Transverse colon (tissue), 4 donors: ENCODE measurements at places on chromosomes 7 and 10. TPM values are rescaled to one million over a fixed set of nuclear protein-coding genes. Genes with fewer than 3 reads are reported as not detected.

GRCh38 chr7:116582164-116582732, 57.4 kb downstream of the CAV1 start:
- no peak for DNase-seq

CNPY1 gene
- total RNA-seq, result not detected

EBLN1 gene
- total RNA-seq, result not detected

OR6V1 gene
- total RNA-seq, result not detected

DNA sequence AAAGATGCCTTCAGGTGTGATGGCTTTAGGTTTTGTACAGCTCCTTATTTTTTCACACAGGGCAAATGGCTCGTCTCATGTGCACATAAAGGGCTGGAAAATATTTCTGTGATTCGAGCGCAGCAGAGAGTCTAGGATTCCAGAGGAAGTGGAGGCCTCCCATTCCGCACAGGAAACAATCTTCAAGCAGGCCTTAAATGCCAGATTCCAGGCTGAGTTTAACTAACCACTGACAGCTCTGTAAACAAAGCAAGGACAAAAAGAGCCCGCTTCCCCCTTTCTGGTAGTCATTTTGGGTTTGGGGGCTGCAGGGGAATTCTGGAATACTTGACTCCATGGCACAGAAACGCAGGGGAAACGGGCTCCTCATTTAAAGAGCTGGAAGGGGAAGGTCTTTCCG, 87.2 kb downstream of the CALD1 start:
- DNase-seq, result no peak

UNC5B gene
- 12.3 TPM for total RNA-seq

DNA sequence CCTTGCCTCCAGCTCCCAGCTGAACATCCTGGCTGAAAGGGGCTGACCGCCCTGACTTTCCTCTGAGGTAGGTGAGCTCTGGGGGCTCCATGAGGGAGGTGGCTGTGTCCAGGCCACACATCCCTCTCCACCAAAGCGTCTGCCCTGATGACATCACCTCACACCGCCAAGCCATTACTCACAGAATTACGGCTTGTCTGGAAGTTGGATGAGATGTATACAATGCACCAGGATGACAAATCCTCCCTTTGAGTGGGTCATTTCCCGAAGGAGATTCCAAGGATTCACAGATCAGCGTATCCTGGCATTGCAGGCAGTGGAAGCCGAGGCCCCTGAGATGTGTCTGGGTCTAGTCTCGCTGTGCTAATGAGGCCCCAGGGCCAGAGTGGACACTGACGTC, 15.1 kb upstream of the RET start:
- DNase-seq, result no peak

SRGN gene
- total RNA-seq, result 26.4 TPM

PAPSS2 gene
- total RNA-seq, result 93.9 TPM

- DNase-seq, result no peak
These were observed 14.0 kb upstream of the NUB1 start for GRCh38 chr7:151327659-151328058.

PLCE1 gene
- total RNA-seq, result 98.6 TPM

WDFY4 gene
- 9.1 TPM for total RNA-seq

DNA sequence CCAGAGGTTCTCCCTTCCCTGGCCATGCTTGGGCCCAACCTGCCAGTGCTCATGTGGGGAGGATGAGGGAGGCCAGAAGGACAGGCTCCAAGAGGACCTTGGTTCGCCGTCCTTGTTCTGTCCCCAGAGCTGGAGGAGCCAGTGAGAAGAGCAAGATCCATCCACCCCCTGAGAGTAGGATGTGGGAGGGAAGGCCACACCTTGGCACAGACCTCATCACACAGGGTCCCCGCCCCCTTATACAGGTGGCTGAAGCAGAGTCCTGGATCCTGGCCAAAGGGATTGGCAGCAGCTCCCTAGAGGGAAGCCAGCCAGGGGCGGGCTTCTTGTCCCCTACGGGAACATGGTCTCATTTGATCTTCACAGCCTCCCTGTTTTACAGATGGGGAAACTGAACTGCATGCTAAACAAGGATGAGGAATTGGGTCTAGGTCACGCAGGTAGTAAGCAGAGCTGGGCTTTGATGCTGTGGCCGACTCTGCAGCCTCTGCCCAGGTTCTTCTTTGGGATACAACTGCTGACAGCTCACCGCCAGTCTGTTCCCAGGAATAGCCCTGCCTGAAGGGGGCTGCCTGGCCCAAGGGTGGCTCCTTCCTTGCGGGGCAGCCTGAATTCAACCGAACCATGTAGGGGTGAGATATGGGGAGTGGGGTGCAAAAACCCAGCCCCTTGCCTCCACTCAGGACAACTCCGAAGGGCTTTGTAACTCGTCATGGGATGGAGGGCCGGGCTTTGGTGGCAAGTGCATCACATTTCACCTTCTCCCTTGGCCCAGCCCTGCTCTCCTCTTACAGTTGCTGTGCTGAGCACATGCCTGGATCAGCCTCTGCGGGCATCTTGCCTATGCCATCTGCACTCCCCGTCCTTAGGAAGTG, 62.2 kb upstream of the KDM7A start:
- peak; percentile 92 for DNase-seq

ARHGEF5 gene
- total RNA-seq, result 112 TPM

EGR2 gene
- total RNA-seq, result not detected

GRCh38 chr10:48535416-48536155, 69.3 kb downstream of the ARHGAP22 start:
- no peak for DNase-seq

HYAL4 gene
- total RNA-seq, result not detected

DNA sequence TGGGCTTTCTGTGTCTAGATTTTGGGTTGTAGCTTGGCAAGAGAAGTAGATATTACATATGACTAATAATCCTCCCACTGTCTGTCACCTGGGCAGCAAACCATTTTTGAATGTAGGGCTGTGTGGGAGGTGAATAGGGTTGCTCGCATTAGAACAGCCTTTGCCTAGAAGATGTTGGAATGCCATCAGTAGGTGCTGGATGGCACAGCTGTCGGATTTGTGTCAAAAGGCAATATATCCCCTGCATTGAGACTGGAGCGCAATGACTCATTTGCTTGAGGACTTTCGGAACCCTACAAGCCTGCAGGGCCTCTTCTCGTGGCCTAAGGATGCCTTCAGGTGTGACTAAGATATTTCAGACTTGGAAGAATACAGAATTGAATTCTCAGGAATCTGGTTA, 323.8 kb downstream of the GPR158 start:
- no peak for DNase-seq

GRCh38 chr7:143373255-143373794, 7.8 kb upstream of the ZYX start:
- DNase-seq, result no peak

IRF5 gene
- 10.0 TPM for total RNA-seq

- DNase-seq, result no peak
These were observed 324.5 kb upstream of the KLF6 start for GRCh38 chr10:4109469-4109868.

PNLIP gene
- total RNA-seq, result not detected

TMEM106B gene
- total RNA-seq, result 81.0 TPM

CASTOR2 gene
- total RNA-seq, result 12.5 TPM

- no peak for DNase-seq
These were observed 7.4 kb upstream of the NRCAM start for GRCh38 chr7:108463613-108464012.

GRCh38 chr10:126022841-126023240, 126.5 kb downstream of the FANK1 start:
- DNase-seq, result no peak

C10orf53 gene
- total RNA-seq, result not detected

- no peak for DNase-seq
These were observed 256.3 kb upstream of the MINDY3 start for GRCh38 chr10:16116404-16117304.

HACD1 gene
- total RNA-seq, result 16.5 TPM

DNA sequence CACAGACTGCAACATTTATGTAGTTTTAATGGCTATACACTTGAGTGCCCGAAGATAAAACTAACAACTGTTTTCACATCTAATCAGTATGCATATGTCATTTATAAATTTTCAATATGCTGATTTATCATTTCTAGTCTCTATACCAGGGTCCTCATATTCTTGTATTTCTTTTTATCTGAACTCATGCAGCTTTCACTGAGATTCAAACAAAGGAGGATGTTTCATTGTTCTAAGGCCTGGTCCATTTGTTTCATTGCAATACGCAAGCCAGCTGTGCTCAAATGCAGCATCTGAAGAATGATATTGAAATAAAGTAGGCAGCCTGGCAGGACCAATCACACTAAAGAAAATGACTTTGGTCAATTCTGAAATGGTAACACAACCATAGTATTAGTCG, 31.7 kb downstream of the MAGI2 start:
- no peak for DNase-seq

DNA sequence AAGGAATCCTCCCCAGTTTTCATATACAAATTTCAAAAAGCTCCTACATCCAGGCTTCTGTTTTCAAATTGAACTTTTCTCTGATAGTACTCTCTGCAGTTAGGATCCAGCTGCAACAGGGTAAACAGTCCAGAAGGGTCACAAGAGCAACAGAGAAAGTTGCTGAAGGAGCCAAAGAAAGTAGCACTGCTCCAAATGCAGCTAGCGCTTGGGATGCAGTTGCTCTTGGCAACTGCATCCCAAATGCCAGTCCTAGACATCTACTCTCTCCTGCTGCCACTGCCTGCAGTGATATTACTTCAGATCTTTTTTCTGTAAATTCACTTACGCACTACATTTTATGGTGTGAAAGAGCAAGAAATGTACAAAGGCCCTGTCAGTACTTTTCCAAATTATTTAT, 14.6 kb downstream of the GPR37 start:
- no peak for DNase-seq

LIPJ gene
- 0.14 TPM for total RNA-seq

GRCh38 chr10:125294109-125294508, 133.7 kb upstream of the CTBP2 start:
- no peak for DNase-seq

A1CF gene
- 31.0 TPM for total RNA-seq

UNCX gene
- not detected for total RNA-seq

- no peak for DNase-seq
These were observed 26.8 kb downstream of the GAD2 start for GRCh38 chr10:26243351-26243720.

GRCh38 chr7:94701555-94701973, 45.6 kb upstream of the SGCE start:
- DNase-seq, result no peak

GRCh38 chr7:35704261-35704660, 9.3 kb upstream of the HERPUD2 start:
- DNase-seq, result no peak

DNA sequence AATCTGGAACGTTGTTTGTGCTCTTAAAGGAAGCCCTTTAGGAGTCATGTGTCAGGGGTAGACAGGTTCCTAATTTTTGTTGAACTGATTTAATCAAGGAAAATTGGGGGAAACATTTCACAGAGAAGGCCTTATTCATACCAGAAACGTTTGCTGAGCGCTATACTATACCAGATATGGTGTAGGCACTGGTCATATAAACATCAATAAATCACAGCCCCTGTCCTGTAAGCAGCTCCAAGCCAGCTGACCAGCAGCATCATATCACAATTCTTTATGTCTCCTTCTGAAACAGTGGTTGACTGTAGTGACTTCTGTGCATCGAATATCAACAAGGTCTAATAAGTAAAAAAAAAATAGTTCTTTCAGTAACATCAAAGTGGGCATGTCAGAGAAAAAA, 1.1 kb downstream of the TMEM178B start:
- DNase-seq, result no peak

GIMAP5 gene
- 8.9 TPM for total RNA-seq
